Left colon (tissue), 2 donors: ENCODE measurements at places on chromosomes 7 and 10. TPM values are rescaled to one million over a fixed set of nuclear protein-coding genes. Genes with fewer than 3 reads are reported as not detected.

- no peak for DNase-seq
These were observed 5.7 kb downstream of the SRRT start for GRCh38 chr7:100880645-100881044.

GRCh38 chr10:128614016-128614605 lies 487.9 kb upstream of the MKI67 start:
- no peak for DNase-seq

GRCh38 chr7:23462846-23463245 lies 7.4 kb downstream of the IGF2BP3 start:
- DNase-seq: no peak

DNA sequence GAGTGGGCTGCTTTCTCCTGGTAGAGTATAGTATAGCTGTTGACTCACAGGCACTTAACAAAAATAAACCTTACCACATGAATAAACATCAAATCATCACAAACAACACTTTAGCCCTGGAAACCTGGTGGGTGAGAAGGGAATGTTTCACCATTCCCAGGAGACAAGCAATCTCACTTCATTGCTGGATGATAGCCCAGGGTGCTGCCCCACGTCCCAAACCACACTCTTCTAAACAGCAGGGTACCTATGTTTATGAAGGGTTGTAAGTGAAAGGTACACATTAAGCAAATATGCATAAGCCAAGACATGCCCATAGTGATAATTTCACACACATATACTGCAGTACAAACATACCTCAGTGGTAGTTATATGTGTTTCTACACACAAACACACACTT lies 276.2 kb downstream of the FGFR2 start:
- no peak for DNase-seq

DNA sequence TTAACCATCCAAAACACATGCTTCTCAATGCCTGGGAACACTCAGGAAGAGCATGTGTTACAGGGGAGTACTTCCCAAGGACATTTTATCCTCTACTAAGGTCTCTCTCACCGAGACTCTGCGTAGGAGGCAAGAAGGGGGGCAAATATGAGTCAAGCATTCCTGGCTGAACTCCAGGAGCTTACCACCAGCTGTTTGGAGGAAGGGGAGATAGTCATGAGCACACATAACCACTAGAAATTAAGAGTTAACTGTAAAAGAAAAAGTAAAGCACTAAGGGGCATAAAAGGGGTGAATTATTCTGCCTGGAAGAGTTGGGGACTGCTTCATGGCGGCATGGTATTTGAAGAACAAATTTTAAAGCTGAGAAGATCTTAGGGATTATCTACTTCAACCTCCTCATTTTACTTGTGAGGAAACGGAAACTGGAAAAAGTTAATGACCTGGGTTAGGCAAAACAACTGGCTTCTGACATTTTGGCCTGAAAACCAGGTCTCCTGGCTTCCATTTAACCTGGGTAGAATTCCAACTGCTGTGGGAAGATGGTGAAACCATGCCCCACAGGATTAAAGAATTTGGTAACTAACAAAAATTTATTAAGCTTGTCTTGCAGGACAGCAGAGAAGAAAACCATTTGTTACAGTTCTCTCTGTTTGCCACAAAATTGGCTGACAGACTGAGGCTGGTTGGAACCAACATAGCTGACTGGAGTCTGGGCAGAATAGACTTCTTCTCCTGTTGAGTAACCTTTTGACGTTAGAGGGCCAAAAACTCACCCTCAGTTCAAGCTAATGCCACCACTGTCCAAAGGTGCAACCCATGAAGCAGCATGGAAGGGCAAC lies 85.5 kb downstream of the SLC25A13 start:
- DNase-seq: peak; percentile 31

GRCh38 chr10:7593063-7593462 lies 73.7 kb downstream of the ITIH5 start:
- DNase-seq: peak; percentile 76

DNA sequence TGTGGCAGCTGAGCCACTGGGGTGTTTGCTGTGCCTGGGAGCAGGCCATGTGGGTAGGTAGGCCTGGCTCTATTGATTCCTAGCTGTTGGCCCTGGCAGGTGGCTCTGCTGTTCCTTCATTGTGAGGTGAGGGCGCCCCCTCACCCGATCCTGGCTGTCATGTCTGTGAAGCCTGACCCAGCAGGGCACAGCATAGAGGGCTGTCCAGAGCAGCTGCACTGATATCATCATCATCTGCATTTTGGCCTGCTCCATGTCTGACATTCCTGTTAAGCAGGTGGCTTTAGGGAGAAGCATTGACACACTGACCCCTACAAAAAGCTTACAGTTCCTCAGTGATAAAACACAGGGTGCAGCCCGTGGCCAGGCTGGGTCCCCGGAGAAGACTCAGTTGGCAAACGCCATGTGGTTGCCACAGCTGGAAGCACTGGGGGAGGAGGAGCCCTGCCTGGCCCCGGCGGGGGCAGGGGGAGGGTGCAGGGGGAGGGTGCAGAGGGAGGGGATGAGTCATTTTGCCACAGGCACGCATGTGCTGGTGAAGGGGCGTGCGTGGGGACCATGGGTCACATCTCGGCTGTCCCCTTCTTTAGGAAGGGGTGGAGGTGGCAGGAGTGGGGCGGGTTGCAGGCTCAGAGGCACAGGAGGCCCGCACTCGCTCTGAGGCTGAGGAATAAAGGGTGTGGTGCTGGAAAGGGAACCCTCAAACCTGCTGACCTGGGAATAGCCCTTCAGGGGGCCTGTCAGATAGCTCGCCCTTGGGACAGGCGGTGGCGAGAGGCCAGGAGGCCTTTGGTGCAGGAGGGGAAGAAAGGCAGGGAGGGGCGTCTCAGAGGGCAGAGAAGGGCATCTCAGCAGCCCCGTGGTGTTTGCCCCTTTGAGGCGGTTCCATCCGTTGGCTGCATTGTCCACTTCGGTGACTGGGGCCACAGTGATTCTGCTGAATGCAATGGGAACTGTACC lies 31.6 kb downstream of the IKZF1 start:
- peak; percentile 58 for DNase-seq

DNA sequence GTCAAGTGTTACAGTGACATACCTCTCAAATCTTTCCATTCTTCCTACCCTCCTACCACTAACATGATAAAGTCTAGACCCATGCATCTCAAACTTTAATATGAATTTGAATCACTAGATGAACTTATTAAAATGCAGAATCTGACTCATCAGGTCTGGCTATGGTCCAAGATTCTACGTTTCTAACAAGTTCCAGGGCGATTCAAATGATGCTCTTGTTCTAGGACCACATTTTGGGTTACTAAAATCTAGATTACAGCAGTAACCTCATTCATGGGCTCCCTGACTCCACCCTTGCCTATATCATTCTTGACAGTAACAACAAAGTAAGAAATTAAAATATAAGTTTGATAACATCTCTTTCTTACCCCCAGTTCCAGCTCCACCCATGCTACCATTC lies 124.8 kb upstream of the LSM8 start:
- DNase-seq: no peak

DNA sequence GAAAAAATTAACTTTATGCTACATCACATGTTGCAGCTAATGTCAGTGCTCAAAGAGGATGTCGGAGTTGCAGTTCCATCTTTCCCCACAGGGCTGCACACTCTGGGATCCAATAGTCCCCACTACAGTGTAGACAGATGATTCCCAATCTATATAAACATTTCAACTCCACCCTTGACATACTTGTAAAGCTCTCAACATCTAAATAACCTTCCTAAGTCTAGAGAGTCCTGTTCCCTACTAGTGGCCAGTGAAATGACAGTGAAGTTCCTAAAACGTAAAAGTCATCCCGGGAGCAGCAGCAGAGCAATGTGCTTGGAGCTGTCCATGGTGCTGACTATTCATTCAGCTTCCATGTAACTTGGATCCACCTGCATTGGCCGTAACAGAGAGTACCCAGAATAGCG lies 145.1 kb downstream of the GRM8 start:
- peak; percentile 52 for DNase-seq

GRCh38 chr7:12237007-12237406 lies 25.9 kb downstream of the TMEM106B start:
- no peak for DNase-seq

DNA sequence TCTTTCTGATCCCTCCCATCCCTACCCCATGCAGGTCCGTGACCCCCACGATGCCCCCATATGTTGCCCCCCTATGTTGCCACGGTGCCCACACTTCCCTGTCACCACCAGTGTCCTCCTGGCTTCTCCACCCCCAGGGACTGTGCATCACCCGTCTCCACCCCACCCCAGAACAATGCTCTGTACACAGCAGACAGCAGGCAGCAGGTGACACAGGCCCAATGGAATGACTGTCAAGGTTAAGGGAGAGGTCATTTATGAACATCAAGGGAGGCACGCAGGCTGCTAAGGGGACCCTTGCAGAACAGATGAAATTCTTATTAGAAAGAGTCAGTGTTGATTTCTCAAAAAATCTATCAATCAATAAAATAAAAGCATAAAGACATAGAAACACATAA lies 71.5 kb downstream of the PARP12 start:
- no peak for DNase-seq

GRCh38 chr10:7546385-7546967 lies 120.3 kb downstream of the ITIH5 start:
- DNase-seq: no peak

The NPC1L1 gene
- total RNA-seq: 0.06 TPM

The PODXL gene
- 9.2 TPM for total RNA-seq

The GPNMB gene
- total RNA-seq: 15.0 TPM
